ENCODE measurements at places on chromosomes 4 and X. TPM values are rescaled to one million over a fixed set of nuclear protein-coding genes. Genes with fewer than 3 reads are reported as not detected.

GRCh38 chrX:70769659-70770227 is 138.8 kb downstream of the TEX11 start:
- no peak for DNase-seq

- no peak for DNase-seq
Measured at GRCh38 chr4:177288335-177288734, 21.3 kb upstream of the NEIL3 start.

SLC10A4 gene
- not detected for total RNA-seq

DNA sequence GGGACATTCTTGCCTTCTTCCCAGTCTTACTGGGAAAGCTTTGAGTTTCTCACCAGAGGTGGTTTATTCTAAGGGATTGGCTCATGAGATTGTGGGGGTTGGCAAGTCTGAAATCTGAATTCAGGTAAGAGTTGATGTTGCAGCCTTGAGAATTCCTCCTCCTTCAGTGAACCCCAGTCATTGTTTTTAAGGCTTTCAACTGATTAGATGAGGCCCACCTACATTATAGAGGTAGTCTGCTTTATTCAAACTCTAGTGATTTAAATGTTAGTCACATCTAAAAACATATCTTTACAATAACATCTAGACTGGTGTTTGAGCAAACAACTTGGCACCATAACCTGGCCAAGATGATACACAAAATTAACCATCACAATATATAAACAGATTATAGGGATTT is 156.5 kb upstream of the MED14 start:
- DNase-seq = no peak

OTUD6A gene
- total RNA-seq = not detected
